ENCODE measurements at places on chromosomes 2 and 18.

- no peak for DNase-seq
- no peaks in the 10 kb centered on the region for H3K27me3 ChIP-seq
- H3K27ac ChIP-seq: no peak overlapping the region
- H3K4me3 ChIP-seq: no peak overlapping the region
Measured at GRCh38 chr2:202932425-202933138, 20.5 kb downstream of the CARF start.

- H3K36me3 ChIP-seq: peaks cover 8% of the 10 kb centered on the region
- peak; percentile 41 for DNase-seq
- H3K4me1 ChIP-seq: peaks cover 32% of the 10 kb centered on the region
- peak overlapping the region; percentile 88 for H3K4me3 ChIP-seq
- no peaks in the 10 kb centered on the region for H3K27me3 ChIP-seq
- H3K27ac ChIP-seq: no peak overlapping the region
Measured at GRCh38 chr18:51196811-51197660, 445 bp downstream of the MEX3C start.

- no peak overlapping the region for H3K27ac ChIP-seq
- no peak for DNase-seq
- peaks cover 21% of the 10 kb centered on the region for H3K4me1 ChIP-seq
- peaks cover 24% of the 10 kb centered on the region for H3K36me3 ChIP-seq
Measured at GRCh38 chr2:71129902-71130151, 202 bp downstream of the MCEE start.

DNA sequence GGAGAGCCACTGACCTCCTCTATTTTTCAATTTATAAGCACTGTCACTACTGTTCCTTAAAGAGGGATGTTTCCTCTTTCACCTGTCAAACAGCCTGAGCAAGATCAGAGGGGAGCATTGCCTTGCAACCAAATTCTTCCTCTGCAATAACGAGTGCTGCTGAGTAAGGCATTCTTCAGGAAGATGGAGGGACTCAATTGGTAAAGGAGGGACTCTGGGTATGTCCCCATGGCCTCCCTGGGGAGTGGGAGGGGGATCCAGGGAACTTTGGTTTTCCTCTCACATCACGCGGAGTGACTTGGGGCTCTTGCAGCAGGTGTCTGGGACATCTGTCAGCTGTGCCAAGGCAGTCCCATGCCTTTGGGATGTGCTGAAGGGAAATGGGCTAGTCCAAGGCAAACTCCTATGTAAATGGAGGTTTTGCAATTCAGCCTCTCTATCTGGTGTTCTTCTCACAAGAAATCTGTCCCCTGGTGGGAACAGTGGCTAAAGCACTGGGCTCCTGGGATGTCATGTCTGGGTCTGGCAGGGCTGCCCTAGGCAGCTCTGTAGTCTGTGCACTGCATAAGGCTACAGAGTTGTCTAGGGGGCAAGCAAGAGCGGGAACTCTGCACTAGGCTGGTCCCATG, 14.4 kb upstream of the HES6 start:
- peaks cover 12% of the 10 kb centered on the region for H3K36me3 ChIP-seq
- H3K4me1 ChIP-seq: peaks cover 32% of the 10 kb centered on the region
- no peak for DNase-seq
- H3K27ac ChIP-seq: no peak overlapping the region
- H3K27me3 ChIP-seq: peaks cover 3% of the 10 kb centered on the region

DNA sequence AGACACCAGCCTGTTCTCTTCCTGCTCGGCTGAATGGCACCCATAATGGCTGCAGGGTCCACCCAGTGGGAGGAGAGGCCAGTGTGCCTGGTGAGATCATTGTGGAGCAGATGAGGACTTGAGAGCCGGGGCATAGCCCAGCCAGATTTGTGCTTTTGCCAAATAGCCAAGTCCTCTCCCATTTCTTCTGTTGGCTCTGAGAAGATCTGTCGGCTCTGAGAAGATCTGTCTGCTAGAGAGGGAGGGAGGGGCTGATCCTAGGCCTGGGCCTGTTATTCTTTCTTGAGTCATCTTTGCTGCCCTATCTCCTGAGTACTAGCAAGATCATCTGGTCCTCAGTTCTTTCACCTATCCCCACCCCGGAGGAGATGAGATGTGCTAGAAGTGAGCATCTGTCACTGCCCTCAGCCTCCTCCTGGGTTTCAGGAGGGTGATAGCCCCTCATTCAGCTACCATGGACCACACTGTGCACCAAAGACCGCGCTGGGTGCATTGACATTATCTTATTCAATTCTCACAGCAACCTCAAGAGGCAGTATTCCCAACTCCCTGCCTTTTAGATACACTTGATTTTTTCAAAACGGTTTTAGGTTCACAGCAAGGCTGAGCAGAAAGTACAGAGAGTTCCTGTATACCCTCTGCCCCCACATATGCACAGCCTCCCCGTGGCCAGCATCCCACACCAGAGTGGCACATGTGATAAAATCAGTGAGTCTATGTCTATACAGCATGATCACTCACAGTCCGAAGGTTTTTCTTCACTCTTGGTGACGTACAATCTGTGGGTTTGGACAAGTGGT, 98.6 kb downstream of the CAPN13 start:
- no peaks in the 10 kb centered on the region for H3K36me3 ChIP-seq
- no peaks in the 10 kb centered on the region for H3K27me3 ChIP-seq
- DNase-seq: no peak
- no peaks in the 10 kb centered on the region for H3K4me1 ChIP-seq
- H3K4me3 ChIP-seq: no peak overlapping the region
